Fibroblast of lung (primary cell): ENCODE measurements at places on chromosomes 16 and 17. TPM values are rescaled to one million over a fixed set of nuclear protein-coding genes. Genes with fewer than 3 reads are reported as not detected.

Gene KCNG4
- polyA plus RNA-seq: not detected in 2 replicates

Gene SMARCD2
- polyA plus RNA-seq: 51.1 and 57.9 TPM in 2 replicates

Gene CD79B
- polyA plus RNA-seq: 0.72 TPM in 1 of 2 replicates, not detected in the other

Gene SOST
- polyA plus RNA-seq: not detected in 2 replicates

Gene SLFN12L
- 0.08 and 0.09 TPM in 2 replicates for polyA plus RNA-seq

Gene PRR35
- polyA plus RNA-seq: not detected in 2 replicates

Gene PRSS22
- not detected in 2 replicates for polyA plus RNA-seq

Gene HS3ST3B1
- 3.4 and 12.3 TPM in 2 replicates for polyA plus RNA-seq
